Fibroblast of lung (primary cell): ENCODE measurements at places on chromosomes 3 and 15. TPM values are rescaled to one million over a fixed set of nuclear protein-coding genes. Genes with fewer than 3 reads are reported as not detected.

The CLCN2 gene
- 1.8 and 3.1 TPM in 2 replicates for total RNA-seq

DNA sequence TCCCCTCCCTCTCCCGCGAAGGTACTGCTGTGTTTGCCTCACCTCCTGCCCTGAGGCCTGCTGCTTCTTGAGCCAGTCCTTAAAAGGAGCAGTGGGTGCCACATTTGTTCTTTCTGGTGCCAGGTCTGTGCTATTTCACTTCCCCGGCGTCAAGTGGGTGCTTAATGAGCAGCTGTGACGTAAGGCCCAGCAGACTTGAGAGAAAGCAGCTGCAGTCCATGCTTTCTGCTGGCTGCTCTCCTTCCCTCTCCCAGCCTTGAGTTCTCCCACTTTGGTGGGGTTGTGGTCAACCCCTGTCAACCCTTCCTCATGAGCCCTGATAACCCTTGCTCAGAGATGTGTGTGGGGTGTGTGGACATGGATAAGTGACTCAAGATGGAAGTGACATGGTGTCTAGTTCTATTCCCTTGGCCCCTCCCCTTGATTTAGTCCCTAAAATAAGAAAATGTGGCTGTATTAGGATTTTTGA, 6.9 kb downstream of the INAFM2 start:
- no peak overlapping the region for H3K4me3 ChIP-seq
- peak; percentile 90 for DNase-seq
- peaks cover 8% of the 10 kb centered on the region for H3K4me1 ChIP-seq
- H3K27me3 ChIP-seq: no peaks in the 10 kb centered on the region
- H3K36me3 ChIP-seq: peaks cover 9% of the 10 kb centered on the region

DNA sequence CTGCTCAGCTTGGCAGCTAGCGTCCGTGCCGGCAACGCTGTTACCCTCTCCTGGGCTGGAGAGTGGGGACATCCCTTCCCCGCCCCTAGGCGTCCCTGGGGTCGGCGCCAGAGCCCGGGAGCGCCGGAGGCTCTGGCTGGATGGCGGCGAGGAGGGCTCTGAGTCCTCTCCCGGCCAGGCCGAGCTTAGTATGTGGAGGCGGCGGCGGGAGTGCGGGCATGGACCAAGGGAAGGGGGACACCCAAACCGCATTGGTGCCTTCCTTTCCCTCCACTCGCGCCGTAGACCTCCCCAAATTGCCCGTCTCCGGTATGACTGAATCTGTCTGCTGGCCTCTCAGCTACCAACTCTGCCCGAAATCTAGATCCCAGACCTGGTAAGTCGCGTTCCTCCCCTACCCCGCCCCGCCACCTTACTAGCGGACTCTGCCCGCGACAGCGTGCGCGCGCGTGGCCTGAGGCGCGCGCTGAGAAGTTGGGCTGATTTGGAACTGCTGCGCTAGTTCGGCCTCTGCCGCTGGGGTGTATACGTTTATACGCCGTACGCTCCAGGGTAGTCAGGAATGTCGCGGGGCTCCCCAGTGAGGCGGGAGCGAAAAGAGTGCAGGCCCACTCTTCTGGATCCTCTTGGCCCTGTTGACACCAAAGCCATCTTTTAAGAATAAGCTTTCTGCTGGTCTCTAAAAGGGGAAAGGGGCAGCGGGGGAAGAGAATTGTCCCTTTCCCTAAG, 12.2 kb downstream of the ZIC1 start:
- no peaks in the 10 kb centered on the region for H3K4me1 ChIP-seq
- H3K27me3 ChIP-seq: peaks cover 73% of the 10 kb centered on the region
- no peak for DNase-seq
- H3K4me3 ChIP-seq: no peak overlapping the region
- no peak overlapping the region for H3K27ac ChIP-seq

DNA sequence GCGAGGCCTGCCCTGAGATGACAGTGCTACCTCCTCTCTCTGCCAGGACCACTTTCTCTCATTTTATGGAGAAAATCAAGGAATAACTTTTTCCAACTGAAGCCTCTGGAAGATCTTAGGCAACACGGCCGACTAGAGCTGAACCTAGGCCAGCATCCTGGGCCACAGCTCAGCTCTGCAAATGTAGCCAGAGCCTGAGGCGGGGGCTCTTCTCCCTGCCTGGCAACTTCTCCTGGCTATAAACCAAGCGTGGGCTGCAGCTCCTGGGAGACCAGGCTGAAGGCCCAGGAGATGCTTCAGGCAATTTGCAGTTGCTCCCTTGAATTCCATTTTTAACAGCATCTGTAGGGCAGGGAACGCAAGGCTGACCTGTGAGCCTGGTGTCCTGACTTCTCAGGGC, 74.9 kb downstream of the CEMIP start:
- peaks cover 15% of the 10 kb centered on the region for H3K36me3 ChIP-seq
- no peaks in the 10 kb centered on the region for H3K4me1 ChIP-seq
- H3K4me3 ChIP-seq: no peak overlapping the region

The CFAP91 gene
- 0.17 and 0.77 TPM in 2 replicates for total RNA-seq

GRCh38 chr3:48431224-48432029, 1.5 kb upstream of the PLXNB1 start:
- H3K27ac ChIP-seq: no peak overlapping the region
- H3K4me1 ChIP-seq: peaks cover 22% of the 10 kb centered on the region
- H3K36me3 ChIP-seq: peaks cover 7% of the 10 kb centered on the region
- no peak overlapping the region for H3K4me3 ChIP-seq

GRCh38 chr15:69725275-69725674, 272.7 kb downstream of the RPLP1 start:
- no peaks in the 10 kb centered on the region for H3K4me1 ChIP-seq
- no peak overlapping the region for H3K4me3 ChIP-seq
- H3K27ac ChIP-seq: no peak overlapping the region
- no peaks in the 10 kb centered on the region for H3K27me3 ChIP-seq
- DNase-seq: no peak

The RAMAC gene
- total RNA-seq: 26.6 and 32.4 TPM in 2 replicates

- no peaks in the 10 kb centered on the region for H3K36me3 ChIP-seq
- no peaks in the 10 kb centered on the region for H3K4me1 ChIP-seq
- H3K27me3 ChIP-seq: no peaks in the 10 kb centered on the region
- H3K4me3 ChIP-seq: no peak overlapping the region
Observed at GRCh38 chr3:94431876-94432570, 369.2 kb downstream of the NSUN3 start.

DNA sequence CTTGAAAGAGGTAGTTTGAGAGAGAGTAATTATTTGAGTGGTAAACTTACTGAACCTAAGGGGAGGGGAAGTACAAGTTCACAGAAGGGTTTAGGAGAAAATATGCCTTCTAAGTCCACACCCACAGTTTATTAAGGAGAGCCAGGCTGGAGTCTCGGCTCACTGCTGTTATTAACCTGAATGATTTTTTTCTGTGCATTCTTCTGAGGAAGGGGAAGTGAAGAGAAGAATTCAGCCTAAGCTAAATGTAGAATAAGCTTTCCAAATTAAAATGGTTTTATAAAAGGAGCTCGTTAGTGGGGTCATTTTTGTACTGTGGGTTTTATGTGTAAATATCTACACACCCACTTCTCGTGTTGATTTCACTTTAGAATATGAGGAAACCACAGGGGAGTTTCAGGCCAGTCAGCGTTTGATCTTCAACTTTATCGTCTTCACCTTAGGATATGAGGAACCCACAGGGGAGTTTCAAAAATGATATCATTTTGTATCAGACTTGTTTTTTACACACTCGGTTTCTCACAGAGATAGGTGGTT, 1.5 kb downstream of the WHAMM start:
- H3K4me1 ChIP-seq: no peaks in the 10 kb centered on the region
- peak overlapping the region; percentile 90 for H3K4me3 ChIP-seq
- H3K36me3 ChIP-seq: peaks cover 1% of the 10 kb centered on the region
- DNase-seq: no peak
- peak overlapping the region; percentile 93 for H3K27ac ChIP-seq
- no peaks in the 10 kb centered on the region for H3K27me3 ChIP-seq

- H3K4me1 ChIP-seq: no peaks in the 10 kb centered on the region
- H3K4me3 ChIP-seq: no peak overlapping the region
- DNase-seq: no peak
- no peak overlapping the region for H3K27ac ChIP-seq
- no peaks in the 10 kb centered on the region for H3K27me3 ChIP-seq
Observed at GRCh38 chr3:25621087-25621486, 43.6 kb downstream of the TOP2B start.

- DNase-seq: peak; percentile 64
- no peaks in the 10 kb centered on the region for H3K4me1 ChIP-seq
- H3K36me3 ChIP-seq: no peaks in the 10 kb centered on the region
- H3K27me3 ChIP-seq: no peaks in the 10 kb centered on the region
- H3K27ac ChIP-seq: no peak overlapping the region
- no peak overlapping the region for H3K4me3 ChIP-seq
Observed at GRCh38 chr3:30453360-30454039, 152.9 kb upstream of the TGFBR2 start.

The CCNB2 gene
- 1.5 and 19.3 TPM in 2 replicates for total RNA-seq

The ACOX2 gene
- total RNA-seq: 17.7 and 20.5 TPM in 2 replicates

- no peak overlapping the region for H3K4me3 ChIP-seq
- no peaks in the 10 kb centered on the region for H3K4me1 ChIP-seq
- H3K27ac ChIP-seq: no peak overlapping the region
- no peaks in the 10 kb centered on the region for H3K27me3 ChIP-seq
- no peak for DNase-seq
- no peaks in the 10 kb centered on the region for H3K36me3 ChIP-seq
Observed at GRCh38 chr3:140151321-140151720, 216.3 kb downstream of the CLSTN2 start.

GRCh38 chr3:185084901-185085300, 68.0 kb downstream of the C3orf70 start:
- DNase-seq: peak; percentile 80
- H3K4me3 ChIP-seq: no peak overlapping the region
- H3K4me1 ChIP-seq: no peaks in the 10 kb centered on the region
- no peak overlapping the region for H3K27ac ChIP-seq
- no peaks in the 10 kb centered on the region for H3K36me3 ChIP-seq

DNA sequence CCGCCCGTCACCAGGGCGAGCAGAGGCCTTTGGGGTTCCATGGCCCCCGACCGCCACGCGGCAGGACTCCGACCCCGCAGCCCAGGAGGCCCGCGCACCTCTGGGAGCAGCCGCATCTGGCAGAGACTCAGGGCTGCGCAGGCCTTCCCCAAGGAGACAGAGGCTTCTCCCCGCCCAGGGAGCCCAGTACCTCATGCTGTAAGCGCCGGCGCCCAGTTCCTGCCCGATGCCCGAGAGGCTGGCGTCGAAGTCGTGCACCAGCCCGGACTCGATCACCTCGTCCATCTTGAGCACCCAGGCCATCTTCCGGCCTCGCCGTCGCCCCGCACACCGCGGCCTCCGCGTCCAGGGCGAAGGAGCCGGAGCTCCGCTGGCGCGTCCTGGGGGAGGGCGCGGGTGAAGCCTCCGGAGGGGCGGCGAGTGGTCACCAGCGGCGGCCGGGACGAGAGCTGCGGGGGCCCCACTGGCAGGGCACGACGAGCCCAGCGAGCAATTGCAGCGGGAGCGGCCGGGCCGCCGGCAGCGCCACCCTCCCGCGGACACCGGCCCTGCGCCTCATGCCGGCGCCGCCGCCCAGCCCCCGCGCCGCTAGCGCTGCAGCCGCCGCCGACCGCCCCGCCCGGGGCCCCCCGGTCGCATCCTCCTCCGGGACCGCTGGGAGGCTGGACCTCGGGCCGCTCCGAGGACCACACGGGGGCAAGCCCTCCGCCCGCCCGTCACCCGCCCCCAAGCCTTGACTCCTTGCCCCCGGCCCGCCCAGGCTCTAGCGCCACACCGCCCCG, 468 bp downstream of the UBP1 start:
- H3K4me1 ChIP-seq: peaks cover 2% of the 10 kb centered on the region
- H3K36me3 ChIP-seq: no peaks in the 10 kb centered on the region
- peak overlapping the region; percentile 70 for H3K4me3 ChIP-seq
- no peaks in the 10 kb centered on the region for H3K27me3 ChIP-seq
- DNase-seq: peak; percentile 33

DNA sequence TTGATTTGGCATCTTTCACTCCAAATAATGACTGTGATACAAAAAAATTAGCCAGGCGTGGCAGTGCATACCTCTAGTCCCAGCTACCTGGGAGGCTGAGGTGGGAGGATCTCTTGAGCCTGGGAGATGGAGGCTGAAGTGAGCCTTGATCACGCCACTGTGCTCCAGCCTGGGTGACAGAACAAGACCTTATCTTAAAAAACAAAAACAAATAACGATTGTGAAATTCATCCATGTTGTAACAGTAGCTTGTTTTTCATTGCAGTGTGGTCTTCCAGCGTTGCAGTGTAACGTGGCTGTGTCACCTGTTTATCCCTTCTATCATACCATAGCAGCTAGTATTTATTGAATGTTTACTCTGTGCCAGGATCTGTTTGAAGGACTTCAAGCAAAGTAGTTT, 120.9 kb downstream of the ITPR1 start:
- H3K27ac ChIP-seq: no peak overlapping the region
- no peaks in the 10 kb centered on the region for H3K27me3 ChIP-seq
- H3K4me3 ChIP-seq: no peak overlapping the region
